ENCODE measurements at places on chromosomes 12 and 14.

- peak; percentile 43 for DNase-seq
These were observed 544 bp downstream of the ABCD4 start for GRCh38 chr14:74302152-74302628.

- no peak for DNase-seq
These were observed 48.1 kb downstream of the MSRB3 start for GRCh38 chr12:65326616-65327015.

- DNase-seq = no peak
These were observed 7.0 kb downstream of the NUBPL start for GRCh38 chr14:31568161-31568560.

DNA sequence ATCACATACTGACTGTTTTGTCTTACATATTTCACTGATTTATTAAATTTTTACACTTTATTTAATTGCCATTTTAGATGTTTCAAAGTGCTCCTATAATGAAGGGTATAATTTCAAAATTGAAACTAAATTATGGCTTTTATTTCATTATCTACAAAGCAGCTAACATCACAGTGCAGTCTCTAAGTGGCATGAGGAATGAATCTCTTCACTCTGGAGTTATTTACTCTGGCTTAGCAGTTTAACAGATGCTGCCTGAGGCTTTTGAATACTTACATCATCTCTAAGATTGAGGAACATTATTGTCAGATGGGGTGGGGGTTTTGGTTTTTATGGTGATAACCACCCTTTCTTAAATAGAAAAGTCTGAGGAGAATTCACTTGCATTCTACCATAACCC is 386.4 kb downstream of the TRHDE start:
- no peak for DNase-seq

GRCh38 chr14:59638885-59639284 is 62.3 kb upstream of the CCDC175 start:
- no peak for DNase-seq

DNA sequence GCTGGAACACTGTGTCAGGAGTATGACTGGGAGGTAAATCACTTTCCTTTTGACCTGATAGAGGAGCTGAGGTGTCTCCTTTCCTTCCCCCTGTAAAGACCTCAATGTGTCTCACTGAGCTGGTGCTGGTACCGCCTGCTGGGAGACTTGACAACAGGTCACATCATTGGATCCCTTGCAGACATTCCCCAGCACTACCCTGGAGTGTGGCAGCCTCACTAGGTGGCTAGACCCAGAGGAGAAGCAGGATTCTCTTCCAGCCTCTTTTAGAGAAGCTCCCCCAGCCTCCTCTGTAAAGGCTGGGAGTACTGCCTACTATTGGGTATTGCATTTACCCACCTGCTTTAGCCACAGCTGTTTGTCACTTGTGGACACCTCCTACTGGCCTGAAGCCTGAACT is 223.9 kb downstream of the ADGRD1 start:
- DNase-seq = no peak

GRCh38 chr12:105820429-105821125 is 318.2 kb downstream of the NUAK1 start:
- no peak for DNase-seq

DNA sequence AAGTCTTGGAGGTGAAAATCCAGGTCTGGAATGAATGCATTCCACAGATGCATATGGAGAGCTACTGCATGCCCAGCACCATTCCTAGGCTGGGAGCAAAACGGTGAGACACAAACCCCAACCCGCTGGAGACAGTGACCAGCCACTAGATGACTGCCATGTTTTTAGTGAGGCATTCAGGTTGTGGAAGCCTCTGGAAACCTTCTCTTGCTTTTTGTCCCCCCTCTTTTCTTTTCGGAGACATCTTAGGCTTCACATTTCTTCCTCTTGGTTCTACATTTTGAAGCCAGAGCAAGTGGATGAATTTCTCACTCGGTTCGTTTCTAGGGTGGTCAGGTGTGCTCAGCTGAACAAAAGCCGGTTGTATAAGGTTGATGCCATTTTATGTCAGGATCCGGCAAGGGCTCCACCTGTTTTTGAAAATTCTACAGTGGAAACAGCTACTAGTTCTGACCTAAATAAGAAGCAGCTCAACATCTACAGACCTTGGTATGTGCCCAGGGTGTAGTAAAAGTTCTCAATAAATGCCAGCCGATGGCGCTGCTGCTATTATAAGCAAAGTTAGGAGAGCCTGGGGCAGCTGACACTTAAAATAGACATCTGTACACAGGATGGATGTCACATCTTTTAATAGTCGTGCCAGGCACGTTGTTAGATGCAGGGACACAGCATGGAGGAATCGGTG is 1.8 kb upstream of the ZNF839 start:
- DNase-seq = no peak

DNA sequence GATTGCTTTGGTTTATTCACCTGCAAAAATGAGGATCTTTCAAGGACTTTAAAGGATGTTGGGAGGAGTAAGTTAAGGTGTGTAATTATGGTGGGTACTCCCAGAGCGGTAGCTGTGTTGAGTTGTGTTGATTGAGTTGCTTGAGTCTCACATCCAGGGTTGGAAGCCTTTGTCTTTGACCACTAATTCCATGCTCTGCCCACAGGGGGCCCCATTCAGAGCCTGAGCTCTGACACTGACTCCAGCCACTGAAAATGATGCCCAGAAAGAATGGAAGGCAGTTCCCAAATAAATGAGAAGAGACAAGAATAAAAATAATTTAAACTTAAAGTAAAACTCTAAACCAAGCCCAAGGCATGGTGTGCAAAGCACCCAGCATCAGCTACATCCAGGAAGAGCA is 237.4 kb upstream of the PWP1 start:
- no peak for DNase-seq
